ENCODE measurements at places on chromosomes 5 and 9. TPM values are rescaled to one million over a fixed set of nuclear protein-coding genes. Genes with fewer than 3 reads are reported as not detected.

SLC36A3 gene
- not detected for total RNA-seq

FAM151B gene
- total RNA-seq, result 1.9 TPM

SPINK5 gene
- total RNA-seq, result 0.13 TPM

OMD gene
- not detected for total RNA-seq

SCAMP1 gene
- 45.1 TPM for total RNA-seq

MSMP gene
- total RNA-seq, result 187 TPM

FAM240B gene
- total RNA-seq, result not detected

ITGA1 gene
- total RNA-seq, result 61.1 TPM

MUSK gene
- total RNA-seq, result not detected

ACER2 gene
- total RNA-seq, result 5.0 TPM

TEX48 gene
- total RNA-seq, result not detected

PCDH12 gene
- total RNA-seq, result 22.9 TPM

NR5A1 gene
- total RNA-seq, result not detected
